Fibroblast of skin of back (primary cell): ENCODE measurements at places on chromosomes 6 and 20.
A peak's percentile ranks its signal among the peaks of the same experiment; 100 is the strongest.

DNA sequence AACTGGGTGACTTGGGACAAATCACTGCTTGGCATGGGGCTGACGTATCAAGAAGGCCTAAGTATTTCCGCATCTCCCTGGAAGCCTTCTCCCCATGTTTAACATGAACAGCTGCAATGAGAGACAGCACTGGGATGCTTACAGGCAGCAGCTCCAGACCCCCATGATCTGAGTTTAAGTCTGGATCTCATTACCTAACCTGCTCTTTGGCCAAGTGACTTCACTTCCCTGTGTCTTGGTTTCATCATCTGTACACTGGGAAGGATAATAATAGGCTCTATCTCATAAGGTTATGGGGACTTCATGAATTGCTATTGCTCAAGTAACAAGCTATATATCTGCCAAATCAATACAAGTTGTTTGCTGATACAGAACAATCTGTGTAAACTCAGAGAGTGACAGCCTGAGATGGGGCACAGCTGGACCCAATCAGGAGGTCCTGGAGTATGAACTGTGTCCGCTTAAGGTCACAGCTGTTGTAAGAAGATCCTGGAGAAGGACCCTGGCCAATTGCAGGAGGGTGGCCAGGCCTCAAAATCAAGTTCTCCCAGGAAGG, 56.0 kb downstream of the TGM2 start:
- no peak for DNase-seq

- peak; percentile 78 for DNase-seq
These were observed 284.4 kb downstream of the ESR1 start for GRCh38 chr6:152091851-152092341.

GRCh38 chr20:16104783-16105182, 468.5 kb downstream of the KIF16B start:
- no peak for DNase-seq

GRCh38 chr6:27891320-27891875, 20.8 kb downstream of the OR2B2 start:
- DNase-seq = no peak
